ENCODE measurements at places on chromosomes 1 and 21.

DNA sequence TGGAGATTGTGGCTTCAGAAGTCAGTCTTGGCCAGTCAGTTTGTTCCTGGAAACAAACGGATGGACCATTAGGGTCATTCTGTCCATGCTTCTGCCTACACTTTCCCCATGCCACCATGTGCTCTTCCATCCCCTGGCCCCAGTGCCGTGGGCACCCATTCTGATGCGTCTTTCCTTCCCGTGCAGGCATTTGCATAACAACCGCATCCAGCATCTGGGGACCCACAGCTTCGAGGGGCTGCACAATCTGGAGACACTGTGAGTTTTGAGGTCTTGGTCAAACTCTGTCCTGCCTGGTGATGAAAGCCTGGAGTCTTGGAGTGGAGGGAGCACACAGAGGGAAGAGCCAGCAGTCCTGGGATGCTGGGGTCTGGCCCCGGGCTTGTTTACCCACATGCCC is 61.1 kb downstream of the UBE2T start:
- DNase-seq = no peak

GRCh38 chr1:30087465-30087864 is 635.9 kb downstream of the MATN1 start:
- peak; percentile 24 for DNase-seq

DNA sequence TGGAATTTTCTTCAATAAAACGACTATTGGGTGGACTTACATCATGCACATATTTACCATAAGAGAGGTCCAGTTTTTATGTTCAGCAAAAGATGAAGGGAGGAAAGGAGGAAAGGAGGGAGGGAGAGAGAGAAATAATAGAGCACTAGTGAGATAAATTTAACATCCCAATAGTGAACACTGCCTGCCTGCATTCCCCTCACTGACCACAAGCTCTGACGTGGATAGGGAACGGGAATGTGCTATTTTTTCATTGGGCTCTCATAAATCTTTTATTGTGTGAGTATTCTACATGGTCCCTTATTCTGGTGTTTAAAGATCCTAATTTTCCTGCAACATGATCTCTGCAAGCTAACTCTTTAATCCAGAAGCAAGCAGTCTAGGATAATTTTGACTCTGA is 82.1 kb downstream of the TTC3 start:
- DNase-seq = no peak

DNA sequence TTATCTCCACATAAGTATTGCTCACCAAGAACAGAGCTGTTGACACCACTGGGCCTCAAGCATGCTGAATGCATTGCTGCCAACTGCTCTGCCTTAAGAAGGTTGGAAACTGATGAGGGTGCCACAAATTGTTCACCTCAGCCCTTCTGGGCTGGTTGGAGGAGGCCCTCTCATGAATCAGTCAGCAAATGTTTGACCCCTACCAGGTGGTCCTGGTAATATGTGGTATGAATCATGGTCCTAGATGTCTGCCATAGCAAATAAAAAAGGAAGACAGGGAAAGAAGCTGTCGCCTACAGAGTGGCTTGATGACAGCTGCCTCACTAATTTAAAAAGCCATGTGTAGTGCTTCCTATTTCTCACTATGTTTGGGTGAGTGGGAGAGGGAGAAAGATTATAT is 12.2 kb downstream of the SPATA46 start:
- no peak for DNase-seq

DNA sequence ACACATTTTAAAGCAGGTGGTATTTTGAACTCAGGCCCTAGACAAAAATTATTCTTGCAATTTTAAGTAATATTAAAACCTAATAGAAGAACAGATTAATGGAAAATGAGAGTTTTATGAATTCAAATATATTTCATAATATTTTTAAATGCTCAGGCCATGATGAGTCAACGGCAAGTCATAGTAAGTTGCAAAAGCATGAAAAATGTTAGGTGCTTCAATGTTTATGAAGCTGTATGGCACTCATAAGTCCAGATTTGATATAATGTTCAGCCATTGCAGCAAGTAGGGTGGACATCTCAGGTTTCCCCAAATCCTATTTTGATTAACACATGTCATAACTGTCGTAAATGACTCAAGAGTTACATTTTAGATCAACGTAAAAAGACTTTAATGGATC is 112.6 kb downstream of the GRIK1 start:
- no peak for DNase-seq

DNA sequence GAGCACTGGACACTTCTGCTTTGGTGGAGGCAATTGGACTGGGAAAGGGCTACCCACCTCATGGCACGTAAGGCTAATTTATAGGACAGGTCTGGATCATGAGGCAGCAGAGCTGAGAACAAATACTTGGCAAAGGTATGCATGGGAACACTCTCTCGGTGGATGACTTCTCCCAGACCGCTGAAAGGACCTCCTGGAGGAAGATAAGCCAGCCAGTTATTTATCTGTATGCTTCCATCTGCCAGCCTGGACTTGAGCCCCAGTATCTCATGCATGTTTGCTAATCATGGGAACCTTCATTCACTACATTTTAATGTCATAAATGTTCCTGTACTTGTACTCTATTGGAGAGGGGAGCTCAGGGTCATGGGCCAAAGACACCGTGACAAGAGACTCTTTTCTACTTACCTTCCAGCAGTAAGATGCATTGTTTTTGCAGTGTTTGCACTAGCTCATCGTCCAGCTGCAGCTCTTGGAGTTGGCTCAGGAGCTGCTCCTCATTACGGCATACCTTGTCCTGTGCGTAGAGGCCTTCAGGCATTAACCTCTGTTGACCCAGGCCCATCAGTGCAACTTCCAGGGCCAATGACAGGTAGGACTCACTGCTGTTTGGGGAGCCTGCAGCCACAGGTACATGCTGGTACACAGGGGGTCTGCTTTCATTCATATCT is 23.7 kb downstream of the UROD start:
- DNase-seq = peak; percentile 77

DNA sequence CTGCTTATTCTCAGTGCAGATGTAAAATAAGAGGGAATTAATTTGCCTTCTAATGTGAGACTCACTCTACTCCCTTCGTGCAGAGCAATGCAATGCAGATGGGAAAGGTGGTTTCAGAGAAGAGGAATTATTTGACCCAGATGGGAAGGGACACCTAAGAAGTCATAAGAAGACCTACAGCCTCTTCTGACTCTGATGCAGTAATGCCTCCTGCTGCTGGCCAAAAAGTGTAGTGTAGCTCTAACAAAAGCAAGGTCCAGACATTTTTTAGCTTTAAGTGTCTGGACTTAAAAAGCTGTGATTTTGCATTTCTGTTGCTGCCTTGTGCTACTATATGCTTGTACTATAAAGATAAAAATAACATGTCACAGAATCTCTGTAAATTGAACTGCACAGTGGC is 501.4 kb downstream of the TTLL7 start:
- no peak for DNase-seq

- peak; percentile 85 for DNase-seq
These were observed 24.8 kb downstream of the A3GALT2 start for GRCh38 chr1:33296082-33296458.

DNA sequence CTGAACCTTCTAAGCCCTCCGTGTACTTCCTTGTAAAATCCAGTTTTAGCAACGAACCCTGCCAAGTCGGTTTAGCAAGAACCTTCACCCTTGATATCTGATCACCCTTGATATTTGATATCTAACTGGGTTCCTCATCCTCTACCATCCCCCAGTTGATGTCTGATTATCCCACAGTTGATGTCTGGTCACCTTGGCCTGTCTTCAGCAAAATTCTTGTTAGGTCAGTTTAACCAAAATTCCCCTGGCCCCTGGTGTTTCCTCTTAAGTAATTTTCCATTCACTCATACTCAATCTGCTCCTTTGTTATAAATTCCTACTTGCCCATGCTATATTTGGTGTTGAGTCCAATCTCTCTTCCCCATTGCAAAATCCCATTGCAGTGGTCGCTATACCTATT is 114.5 kb upstream of the ZNHIT6 start:
- no peak for DNase-seq

- DNase-seq = no peak
These were observed 20.8 kb downstream of the LRRC8B start for GRCh38 chr1:89545264-89546038.

DNA sequence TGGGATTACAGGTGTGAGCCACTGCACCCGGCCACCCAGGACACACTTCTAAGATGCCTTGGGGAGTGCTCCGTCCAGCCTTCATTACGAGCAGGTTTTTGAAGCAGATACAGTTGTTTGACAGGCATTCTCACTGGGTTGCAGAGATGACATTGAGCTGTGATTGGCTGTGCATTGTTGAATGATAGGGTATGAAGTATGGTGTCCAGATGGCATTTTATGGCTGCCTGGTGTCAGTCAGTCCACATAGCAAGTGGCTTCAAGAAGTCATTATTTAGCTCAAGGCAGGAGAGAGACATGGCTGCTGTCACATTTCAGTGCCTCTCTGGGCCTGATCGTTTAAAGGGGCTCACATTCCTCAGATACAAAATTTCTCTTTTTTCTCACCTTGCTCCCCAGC is 14.8 kb upstream of the PADI2 start:
- no peak for DNase-seq

DNA sequence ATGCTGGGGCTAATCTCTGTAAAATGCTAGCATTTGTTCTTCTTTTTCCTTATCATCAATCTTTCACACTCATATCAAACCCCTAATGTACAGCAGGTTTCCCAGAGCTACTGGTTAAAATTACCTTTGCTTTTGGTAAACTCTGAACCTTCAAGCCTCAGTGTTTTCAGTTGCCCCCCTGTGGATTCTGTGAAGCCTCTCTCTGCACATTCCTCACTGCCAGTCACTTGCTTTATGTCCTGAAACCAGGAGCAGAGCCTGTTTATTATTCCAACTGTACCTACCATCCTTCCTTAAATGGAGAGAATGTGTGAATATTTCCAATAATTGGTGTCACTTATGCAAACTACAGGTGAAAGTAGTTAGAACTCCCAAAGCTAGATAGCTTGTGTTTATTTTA is 134.2 kb downstream of the NEK7 start:
- DNase-seq = no peak

DNA sequence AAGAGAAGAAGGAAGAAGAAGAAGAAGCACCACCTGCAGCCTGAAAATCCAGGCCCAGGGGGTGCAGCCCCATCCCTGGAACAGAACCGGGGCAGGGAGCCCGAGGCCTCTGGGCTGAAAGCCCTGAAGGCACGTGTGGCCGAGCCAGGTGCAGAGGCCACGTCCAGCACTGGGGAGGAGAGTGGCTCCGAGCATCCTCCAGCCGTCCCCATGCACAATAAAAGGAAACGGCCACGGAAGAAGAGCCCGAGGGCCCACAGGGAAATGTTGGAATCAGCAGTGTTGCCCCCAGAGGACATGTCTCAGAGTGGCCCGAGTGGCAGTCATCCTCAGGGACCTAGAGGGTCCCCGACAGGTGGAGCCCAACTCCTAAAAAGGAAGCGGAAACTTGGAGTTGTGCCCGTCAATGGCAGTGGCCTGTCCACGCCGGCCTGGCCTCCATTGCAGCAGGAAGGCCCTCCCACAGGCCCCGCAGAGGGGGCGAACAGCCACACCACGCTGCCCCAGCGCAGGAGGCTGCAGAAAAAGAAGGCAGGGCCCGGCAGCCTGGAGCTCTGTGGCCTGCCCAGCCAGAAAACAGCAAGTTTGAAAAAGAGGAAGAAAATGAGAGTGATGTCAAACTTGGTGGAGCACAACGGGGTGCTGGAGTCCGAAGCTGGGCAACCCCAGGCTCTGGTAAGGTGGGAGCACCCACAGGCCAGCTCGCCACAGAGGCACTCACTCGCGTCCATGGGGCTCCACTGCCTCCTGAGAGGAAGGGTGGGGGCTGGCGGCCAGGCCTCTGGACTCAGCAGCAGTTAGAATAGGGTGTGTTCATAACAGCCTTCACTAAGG is 28.4 kb downstream of the RRP1B start:
- DNase-seq = no peak

DNA sequence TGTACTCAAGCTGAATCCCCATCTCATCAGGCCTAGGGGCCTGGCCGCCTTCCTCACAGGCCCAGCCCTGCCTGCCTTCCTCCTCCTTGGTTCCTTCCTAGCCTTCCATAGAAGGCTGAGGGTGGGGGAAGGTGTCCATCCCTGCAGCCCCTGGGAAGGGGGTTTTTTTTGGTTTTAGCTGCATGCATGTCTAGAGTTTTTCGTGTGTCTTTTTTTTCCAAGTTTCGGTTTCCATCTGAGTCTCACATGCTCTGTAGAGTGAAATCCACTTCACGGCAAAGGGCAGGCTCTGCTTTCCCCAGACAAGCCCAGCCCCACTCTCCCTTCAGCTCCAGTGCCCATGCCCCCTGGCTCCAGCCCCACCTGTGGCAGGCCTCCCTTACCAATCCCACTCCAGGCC is 32.1 kb downstream of the GRHL3 start:
- DNase-seq = no peak

GRCh38 chr1:32336591-32336932 is 529 bp upstream of the MARCKSL1 start:
- no peak for DNase-seq

GRCh38 chr1:64826991-64827390 is 82.1 kb downstream of the RAVER2 start:
- DNase-seq = no peak

GRCh38 chr1:2375246-2375922 is 16.0 kb downstream of the MORN1 start:
- no peak for DNase-seq

DNA sequence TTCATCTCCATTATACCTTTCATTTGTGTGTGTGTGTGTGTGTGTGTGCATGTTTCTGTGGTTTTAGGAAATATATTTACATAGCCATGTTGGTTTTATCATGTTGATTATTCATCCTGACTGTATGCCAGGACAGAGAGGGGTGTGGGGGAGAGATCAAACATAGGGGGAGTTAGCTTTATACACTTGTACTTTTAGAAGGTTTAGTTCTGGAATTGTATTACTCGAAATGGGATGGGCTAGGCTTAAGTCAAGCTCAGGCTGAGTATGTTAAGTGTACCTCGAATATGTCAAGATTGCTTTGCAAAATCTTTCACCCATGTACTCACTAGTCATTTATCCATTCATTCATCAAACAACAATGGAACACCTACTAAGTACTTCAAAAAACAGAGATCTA is 123.3 kb downstream of the HMCN1 start:
- no peak for DNase-seq

DNA sequence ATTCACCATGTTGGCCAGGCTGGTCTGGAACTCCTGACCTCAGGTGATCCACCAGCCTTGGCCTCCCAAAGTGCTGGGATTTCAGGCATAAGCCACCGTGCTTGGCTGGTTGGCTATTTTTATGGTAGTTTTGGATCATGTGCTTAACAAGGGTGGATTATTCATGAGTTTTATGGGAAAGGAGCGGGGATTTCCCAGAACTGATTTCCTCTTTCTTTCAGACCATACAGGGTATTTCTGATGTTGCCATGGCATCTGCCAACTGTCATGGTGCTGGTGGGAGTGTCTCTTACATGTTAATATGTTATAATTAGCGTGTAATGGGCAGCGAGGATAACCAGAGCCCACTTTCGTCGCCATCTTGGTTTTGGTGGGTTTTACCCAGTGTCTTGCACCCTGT is 3.2 kb downstream of the TRPM2 start:
- DNase-seq = no peak

GRCh38 chr1:173802961-173803360 is 21.5 kb upstream of the DARS2 start:
- DNase-seq = no peak

- no peak for DNase-seq
These were observed 889.0 kb upstream of the ADGRL4 start for GRCh38 chr1:79895573-79895972.

- no peak for DNase-seq
These were observed 31.9 kb downstream of the PTGER3 start for GRCh38 chr1:71015745-71016144.

All from cerebellum (tissue), 4 donors.